ENCODE measurements at places on chromosomes 3 and 15.

DNA sequence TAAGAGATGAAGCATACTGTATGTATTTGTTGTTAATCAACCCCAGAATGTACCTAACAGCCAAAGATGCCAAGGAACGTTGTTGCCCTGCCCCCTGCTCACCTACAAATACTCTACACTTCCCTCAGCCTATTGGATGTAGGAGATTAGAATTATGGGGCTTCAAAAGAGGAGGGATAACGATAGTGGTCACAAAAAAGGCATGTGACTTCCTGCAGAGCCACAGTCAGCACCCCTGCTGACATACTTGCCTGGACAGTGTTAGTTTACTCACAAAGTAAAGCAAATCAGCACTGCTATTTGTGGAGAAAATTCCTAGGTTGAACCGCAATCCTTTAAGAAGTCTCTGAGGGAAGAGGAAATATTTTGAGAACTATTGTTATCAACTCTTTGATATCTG lies 37.9 kb downstream of the PARP15 start:
- DNase-seq: no peak

- no peak for DNase-seq
Measured at GRCh38 chr15:36893276-36893675, 207.1 kb downstream of the MEIS2 start.

GRCh38 chr3:72260588-72260910 lies 475.6 kb upstream of the PROK2 start:
- no peak for DNase-seq

DNA sequence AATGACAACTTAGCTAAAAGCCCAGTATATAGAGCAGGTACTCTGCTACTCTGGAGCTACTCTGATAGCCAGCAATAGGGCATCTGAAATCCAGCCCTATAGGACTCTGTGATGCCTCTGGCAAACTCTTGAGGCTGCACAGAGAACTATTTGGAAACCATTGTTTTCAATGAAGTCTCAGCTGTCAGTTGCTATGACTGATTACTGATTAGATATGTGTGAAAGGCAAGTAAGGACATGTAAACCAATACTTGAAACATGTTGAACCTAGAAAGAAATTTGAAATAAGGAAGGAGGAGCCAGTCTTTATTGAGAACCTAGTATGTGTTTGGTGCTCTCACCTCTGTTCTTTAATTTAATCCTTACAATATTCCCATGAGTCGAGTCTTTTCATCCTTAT lies 40.2 kb upstream of the CRTC3 start:
- DNase-seq: no peak

DNA sequence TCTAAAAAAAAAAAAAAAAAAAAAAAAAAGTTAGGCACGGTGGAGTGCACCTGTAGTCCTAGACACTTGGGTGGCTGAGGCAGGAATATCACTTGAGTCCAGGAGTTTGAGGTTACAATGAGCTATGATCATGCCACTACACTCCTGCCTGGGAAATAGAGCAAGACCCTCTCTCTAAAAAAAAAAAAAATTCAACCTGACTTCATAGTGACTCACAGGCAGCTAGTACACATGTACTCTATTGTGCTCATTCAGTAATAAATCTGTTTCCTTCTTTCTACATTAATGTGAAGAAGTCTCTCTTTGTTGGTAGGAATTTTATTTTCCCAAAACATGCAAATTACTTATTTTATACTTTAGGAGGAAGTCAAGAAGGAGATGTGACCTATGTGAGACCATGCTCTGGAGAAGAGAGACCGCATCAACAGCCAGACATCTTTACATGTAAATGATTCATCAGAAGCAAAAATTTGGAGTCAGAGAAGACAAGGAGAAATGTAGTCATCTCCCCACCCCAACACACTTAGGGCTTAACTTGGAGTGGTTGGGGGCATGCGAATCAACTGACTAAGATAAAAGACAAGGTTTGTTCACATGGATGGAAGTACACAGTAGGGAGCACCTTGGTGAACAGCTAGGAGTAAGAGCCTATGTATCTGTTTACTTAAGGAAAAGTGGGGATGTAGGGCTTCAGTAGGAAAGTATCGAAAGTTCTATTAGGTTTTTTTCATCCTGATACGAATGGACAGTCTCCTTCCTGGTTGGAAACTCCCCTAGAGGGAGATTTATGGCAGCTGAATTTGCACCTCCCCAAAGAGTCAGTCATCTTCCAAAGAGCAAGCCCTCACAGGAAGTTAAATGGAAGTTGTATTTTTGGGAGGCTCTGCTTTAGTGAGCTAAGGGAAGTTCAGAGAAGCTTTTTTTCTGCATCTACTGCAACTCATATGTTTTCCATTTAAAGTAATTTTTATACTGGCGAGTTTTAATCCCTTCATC lies 23.0 kb upstream of the NMD3 start:
- DNase-seq: no peak

- no peak for DNase-seq
Measured at GRCh38 chr15:82021992-82022391, 23.8 kb downstream of the MEX3B start.

DNA sequence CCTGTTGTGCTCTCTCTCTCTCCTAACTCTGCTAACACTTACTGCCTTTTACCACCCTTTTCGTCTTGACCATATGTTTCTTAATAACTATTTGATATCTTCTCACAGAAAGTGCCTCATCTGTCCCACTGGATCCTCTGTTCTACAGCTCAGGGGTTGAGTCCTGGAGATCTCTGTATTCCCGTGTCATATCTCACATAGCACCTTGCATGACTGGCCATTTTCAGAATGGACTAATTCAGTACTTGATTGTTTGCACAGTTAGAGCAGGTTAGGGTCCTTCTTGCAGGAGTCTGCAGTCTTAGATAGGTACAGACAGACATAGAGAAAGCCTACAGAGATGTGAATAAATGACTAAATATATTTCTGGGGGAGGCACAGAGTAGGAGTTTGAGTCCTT lies 20.9 kb downstream of the HACD3 start:
- DNase-seq: no peak

DNA sequence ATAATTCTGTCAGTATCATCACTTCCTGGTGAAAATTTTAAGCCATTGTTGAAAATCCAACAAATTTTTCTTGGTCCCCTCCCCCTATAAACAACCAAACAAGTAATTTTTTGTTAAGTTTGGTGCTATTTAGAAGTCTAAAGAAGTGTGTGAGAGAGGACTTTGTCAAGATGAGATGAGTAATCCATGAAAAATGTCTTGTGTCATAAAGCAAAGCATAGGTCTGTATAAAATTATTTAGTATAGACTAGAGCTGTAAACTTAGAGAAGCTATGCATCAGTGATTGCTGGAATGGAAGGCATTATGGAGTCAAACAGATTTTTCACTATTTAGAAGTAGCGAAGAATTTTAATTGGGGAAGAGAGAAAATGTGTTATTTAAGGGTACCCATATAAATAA lies 31.4 kb downstream of the MAPK6 start:
- no peak for DNase-seq

DNA sequence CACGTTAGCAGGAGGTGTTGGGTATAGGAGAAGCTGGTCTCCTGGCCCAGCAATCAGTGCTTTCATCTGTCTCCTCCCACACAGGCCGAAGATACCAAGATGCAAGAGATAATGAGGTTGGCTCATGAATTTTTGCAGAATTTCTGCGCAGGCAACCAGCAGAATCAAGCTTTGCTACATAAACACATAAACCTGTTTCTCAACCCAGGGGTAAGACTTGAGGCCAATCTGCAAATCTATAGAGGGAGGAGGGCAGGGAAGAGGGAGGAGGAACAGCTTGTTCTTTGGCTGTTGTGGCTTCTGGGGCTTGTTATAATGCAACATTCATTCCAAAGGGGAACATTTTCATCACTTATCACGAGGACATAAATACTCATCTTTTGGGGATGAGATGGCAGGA lies 195.3 kb downstream of the ITPR1 start:
- no peak for DNase-seq

- DNase-seq: no peak
Measured at GRCh38 chr15:91224755-91225380, 124.8 kb downstream of the SV2B start.

DNA sequence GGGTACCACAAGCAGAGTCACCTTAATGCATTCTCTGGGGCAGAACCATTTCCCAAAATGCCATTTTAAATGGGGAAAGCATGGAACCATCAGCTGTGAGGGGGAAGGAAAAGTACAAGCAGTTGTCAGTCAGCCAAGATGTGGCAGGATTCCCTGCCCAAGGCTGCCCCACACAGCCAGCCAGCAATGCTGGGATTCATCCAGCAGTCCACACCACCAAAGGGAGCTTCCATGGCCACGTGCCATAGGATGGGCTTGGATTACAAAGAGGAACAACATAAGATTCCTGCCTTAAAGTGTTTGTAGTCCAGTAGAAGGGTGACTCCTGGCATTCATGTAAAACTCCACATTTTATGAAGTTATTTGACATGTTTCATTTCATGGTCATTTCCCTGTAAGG lies 233.3 kb downstream of the SHOX2 start:
- no peak for DNase-seq

GRCh38 chr3:179929091-179929529 lies 107.6 kb downstream of the PEX5L start:
- no peak for DNase-seq

- no peak for DNase-seq
Measured at GRCh38 chr3:194447161-194447560, 39.6 kb downstream of the ATP13A3 start.

- no peak for DNase-seq
Measured at GRCh38 chr3:160129459-160130061, 95.7 kb upstream of the C3orf80 start.

DNA sequence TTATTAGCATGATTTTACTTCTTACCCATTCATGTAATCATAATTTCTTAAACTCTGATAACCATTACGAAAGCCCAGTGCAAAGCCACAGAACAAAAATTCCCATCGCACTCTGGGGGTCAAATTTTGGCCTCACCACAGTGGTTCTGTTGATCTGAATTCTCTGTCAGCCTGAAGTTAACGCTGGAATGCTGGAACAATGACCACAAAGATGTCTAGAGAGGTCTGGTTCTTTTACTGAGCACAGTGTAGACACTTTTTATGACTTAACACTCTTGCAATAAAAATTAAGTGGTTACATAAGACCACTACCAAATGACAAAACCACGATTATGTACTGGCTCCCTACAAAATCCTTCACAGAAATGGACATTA lies 94.7 kb downstream of the PDZRN3 start:
- DNase-seq: no peak

- DNase-seq: no peak
Measured at GRCh38 chr15:30919877-30920550, 16.3 kb downstream of the FAN1 start.

DNA sequence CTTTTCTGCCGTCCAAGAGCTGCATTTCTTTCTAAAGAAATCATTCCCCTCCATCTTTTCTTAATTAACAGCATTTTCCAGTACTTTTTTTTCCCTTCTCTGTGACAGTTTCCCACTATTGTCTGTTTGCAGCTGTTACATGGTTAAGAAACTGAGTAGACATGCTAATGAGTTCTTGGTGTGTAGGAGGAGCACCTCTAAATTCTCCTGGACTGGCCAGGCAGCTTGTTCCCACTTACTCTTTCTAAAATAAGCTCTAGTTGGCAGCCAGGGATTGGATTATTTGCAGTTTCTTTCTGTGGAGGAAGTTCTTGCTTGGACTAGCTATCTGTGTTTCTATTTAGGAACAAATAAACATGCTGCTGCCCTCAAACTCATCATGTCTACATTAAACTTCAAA lies 235.1 kb upstream of the GAP43 start:
- DNase-seq: no peak

DNA sequence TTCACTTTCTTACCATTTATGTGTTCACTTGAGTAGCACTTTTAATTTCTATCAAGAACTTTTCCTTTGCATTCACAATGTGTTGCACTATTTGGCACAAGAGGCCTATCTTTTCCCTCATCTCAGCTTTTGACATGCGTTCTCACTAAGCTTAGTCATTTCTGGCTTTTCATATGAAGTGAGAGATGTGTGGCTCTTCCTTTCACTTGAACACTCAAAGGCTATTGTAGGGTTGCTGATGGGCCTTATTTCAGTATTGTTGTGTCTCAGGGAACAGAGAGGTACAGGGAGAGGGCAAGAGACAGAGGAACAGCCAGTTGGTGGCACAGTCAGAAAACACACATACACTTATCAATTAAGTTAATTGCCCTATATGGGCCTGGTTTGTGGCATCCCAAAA lies 127.4 kb upstream of the MLF1 start:
- no peak for DNase-seq

- no peak for DNase-seq
Measured at GRCh38 chr15:71151081-71151480, 35.8 kb downstream of the THSD4 start.

DNA sequence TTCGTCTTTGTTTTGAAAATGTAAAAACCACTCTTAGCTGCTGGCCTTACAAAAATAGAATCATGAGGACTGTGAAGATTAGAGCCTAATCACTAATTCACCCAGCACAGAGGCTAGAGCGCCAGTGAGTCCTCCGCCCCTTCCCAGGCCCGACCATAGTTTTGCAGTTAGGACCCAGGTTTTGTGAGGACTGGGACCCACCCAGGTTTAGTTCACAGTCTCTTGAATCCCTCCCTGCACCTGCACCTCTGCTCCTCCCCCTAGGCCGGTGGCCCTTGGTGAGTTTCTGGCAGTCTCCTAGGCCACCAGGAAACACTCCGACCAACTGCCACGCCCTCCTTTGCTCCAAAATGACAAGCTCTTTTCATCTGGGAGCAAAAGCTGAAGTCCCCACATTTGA lies 136.0 kb upstream of the CCDC54 start:
- DNase-seq: no peak

GRCh38 chr15:41284427-41285177 lies 47.8 kb downstream of the OIP5 start:
- DNase-seq: no peak

DNA sequence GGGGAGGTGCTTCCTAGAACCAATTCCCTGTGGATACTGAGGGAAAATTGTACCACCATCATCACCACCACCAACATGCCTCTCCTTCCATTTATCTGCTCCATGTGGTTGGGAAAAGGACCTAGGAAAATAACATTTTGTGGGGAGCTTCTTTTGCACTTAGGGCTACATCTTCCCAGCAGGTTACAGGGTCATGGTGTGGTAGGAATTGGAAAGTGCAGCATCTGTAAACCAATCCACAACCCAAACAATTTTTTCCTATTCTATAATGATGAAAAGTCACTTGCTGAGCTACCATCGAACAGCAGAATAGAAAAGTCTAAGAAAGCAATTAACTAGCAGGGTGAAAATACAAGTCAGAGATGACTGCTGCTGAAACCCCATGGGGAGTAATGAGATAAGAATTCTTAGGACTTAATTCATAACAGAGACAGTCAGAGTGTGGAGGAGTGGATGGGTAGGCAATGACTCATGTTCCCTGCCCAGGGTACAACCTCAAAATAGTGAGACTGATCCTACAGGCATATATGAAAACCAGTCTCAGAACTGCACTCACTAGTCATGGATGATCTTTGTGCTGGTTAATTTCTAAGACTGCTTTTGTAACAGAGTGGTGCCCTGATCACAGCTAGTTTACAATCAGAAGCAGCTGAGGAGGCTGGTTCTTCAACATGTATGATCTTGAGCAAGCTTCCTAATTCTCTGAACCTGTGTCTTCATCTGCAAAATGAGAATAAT lies 38.1 kb upstream of the LEKR1 start:
- no peak for DNase-seq
